ENCODE measurements at places on chromosomes 13 and 19.

GRCh38 chr13:83229574-83230305, 652.5 kb downstream of the SLITRK1 start:
- no peak for DNase-seq

DNA sequence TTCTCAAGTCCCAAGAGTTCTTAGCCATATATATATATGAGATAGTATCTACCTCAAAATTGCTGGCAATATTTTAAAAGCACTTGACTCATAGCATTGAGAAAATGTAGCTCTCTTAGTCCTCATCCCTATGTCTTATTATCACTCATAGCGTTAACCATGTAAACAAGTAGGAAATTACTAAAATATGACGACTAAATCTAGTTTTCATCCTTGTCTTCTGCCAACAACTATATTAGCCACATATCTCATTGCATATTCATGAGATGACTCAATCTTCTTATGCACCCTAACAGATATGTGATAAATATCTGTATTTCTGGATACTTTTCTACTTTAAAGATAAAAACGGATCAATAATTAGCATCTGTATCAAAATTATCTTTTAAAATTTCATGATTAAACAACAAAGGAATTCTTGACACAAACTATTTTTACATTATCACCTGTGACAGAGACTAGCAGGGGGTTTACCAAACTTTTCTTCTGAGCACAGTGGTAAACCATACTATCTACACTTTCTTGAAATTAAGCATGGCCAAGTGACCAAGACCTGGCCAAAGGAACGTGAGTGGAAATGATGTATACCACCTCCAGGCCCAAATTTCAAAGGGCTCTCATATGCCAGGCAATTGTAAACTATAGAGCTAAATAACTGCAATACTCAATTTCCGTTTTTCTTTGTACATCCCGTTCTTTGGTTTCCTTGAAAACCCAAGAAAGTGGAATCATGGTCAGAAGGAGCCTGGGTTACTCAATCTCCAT, 45.7 kb downstream of the ZC3H13 start:
- no peak for DNase-seq

- no peak for DNase-seq
Measured at GRCh38 chr19:5128251-5128935, 159.5 kb downstream of the KDM4B start.

DNA sequence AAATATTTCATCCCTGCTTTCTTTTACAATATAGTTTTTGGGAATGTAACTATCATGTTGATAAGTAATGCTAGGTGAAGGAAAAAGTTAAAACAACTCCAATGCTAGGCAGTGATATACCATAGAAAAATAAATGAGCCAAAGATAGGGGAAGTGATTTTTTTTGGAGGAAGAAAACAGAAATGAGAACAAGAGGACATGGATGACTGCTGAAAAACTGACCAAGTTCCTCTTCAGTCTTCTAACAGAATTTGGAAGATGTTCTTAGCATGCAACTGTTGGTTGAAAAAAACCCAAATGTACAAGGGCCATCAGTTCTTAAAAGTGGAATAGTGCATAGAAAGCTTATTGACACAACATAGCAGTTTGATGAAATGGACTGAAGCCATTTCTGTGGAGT, 262.5 kb upstream of the STARD13 start:
- DNase-seq: no peak

DNA sequence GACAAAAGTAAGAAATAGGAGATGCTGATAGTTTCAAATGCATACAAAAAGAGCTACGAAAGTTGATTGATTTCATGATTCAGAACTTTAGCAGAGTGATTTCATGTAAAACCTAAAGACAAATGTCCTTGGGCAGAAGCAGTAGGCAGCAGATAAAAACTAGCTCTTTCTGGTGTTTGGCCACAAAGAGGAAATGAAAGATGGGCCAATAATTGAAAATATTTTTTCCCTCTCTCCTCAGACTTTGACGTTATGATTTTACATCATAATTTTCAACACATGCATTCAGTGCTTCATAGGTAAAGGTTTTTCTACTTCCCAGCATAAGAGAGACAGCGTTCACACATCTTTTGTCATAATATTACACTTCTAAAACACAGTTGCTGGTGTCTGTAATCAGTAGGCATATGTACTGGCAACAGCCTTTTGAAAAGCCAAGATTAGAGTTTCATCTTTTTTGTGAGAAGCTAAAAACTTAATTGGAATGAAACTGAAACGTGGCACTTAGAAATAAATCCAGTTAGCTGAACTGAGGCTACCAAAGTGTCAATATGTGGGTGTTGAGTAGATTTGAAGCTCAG, 9.3 kb downstream of the SCEL start:
- DNase-seq: no peak

DNA sequence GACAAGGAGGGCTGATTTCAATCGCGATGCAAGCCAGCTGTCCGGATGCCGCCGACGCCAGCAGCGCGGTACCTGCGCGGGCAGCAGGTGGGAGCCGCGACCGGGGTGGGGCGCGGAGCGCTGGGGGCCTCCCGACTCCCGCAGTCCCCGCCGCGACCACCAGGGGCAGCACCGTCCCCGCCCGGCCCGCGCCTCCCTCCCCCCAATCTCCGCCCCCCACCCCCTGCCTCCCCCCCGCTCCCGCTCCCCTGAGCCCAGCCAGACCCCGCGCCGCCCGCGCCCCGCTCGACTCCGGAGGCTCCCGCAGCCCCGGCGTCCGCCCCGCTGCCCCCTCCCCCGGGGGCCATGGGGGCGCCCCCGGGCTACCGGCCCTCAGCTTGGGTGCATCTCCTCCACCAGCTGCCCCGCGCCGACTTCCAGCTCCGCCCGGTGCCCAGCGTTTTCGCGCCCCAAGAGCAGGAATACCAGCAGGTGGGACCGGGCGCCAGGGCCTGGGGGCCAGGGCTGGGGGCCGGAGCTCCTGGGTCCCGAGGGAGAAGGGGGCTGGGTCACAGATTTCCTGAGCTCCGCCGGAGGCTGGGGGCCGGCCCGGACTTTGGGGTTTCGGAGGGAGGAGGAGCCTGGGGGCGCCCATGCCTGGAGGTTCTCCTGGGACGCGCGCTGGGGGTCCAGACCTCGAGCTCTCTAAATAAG, at the start of gene TTYH1:
Gene TTYH1, plus strand, starts transcription at position 257 of the 693 bp plus-strand sequence. Its CDS starts 89 bp downstream, at position 346.
- peak; percentile 34 for DNase-seq

- DNase-seq: no peak
Measured at GRCh38 chr13:34139660-34140227, 321.8 kb downstream of the RFC3 start.

DNA sequence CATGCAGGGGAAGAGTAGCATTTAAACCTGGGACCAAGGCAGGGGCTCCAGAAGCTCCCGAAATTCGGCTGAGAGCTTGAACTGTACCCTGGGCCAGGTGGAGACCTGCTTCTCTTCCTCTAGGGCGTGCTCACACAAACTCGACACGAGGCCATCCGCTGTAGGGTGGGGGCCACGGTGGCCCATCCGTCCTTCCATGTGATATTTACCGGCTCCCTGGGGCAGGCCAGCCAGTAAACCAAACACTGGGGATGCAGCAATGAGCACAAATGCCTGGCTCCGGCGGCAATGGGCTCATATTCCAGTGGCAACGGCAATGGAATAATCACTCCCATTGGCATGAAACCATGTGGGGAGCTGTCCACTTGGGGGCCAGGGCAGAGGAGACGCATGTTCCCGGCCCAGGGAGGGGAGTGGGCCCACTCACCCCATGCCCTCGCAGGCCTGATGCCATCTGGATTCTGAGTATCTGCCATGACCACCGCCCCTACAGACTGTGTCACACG, 10.8 kb downstream of the SH3GL1 start:
- DNase-seq: no peak

DNA sequence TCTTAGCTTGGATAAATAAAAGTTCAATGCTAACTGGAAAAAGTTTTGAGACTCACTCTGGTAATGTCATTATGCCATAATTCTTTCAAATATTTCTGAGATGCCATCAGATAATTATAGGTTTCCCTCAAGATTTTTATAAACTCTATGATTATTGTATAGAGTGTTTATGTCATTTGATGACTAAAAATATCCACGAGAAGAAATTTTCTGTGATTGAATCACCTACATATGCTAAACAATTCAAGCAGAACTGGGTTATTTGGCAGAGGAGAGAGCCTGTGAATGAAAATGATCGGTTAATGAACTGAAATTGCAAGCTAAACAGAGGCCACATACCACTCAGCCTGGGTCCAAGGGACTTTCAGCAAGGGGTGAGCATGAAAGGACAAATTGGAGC, 92.6 kb upstream of the TSC22D1 start:
- no peak for DNase-seq

DNA sequence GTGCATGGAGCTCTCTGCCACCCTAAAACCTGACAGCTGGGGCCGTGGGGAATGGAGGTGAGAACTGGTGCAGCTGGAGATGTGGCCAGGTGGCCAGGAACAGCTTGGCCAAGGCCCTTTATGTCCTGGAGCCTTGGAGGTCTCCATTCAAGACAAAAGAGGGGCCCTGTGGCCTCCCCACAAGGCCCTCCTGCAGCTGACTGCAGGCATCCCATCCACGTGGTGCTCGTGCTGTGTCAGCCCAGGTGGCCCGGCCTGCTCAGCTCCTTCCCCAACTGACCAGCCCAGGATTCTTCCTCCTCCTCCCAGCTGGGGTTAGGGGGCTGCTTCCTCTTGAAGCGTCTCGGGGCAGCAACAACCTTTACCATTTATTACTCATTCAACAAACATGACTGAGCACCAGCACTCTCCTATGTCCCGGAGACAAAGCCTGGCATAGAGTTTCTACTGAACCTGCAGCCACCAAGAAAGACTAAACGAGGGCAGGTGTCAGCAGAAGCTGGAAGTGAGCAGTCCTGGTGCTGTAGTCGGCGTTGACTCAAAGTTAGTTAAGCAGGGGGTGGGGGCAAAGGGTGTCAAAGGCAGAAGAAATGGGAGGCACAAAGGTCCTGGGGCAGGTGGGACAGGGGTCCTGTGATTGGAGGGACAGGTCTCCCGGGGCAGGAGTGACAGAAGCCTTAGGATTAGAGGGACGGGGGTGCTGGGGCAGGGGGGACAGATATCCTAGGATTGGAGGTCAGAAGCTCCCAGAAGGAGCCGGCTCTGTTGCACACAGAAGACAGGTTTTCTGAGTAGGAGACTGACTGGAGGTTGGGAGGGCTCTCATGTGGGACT, 23.3 kb upstream of the C13orf46 start:
- DNase-seq: no peak

- DNase-seq: no peak
Measured at GRCh38 chr19:4016486-4016885, 8.9 kb downstream of the PIAS4 start.

DNA sequence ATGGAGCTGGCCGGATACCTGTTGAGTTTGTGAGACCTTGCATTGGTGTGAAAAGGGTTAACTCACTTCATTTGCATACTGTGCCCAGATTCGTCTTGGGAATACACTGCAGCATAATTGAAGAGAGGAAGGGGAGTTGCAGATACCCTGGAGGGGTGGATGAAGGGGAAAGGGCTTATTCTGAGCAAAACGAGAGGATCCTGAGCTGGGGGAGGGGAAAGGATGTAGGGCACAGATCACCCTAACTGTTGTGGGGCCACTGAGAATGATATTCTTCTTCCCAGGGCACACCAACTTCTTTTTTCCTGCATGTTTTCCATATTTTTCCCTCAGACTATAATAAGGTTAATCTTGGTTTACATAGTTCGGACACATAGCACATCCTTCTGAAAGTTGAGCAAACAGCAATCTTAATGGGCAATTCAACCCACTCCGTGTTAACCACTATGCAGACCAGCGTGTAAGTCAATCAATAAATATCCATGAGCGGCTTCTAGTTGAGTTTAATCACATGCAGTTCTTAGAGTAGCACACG, 11.7 kb upstream of the PTPRS start:
- no peak for DNase-seq

GRCh38 chr13:108083056-108083455, 132.3 kb downstream of the LIG4 start:
- no peak for DNase-seq

DNA sequence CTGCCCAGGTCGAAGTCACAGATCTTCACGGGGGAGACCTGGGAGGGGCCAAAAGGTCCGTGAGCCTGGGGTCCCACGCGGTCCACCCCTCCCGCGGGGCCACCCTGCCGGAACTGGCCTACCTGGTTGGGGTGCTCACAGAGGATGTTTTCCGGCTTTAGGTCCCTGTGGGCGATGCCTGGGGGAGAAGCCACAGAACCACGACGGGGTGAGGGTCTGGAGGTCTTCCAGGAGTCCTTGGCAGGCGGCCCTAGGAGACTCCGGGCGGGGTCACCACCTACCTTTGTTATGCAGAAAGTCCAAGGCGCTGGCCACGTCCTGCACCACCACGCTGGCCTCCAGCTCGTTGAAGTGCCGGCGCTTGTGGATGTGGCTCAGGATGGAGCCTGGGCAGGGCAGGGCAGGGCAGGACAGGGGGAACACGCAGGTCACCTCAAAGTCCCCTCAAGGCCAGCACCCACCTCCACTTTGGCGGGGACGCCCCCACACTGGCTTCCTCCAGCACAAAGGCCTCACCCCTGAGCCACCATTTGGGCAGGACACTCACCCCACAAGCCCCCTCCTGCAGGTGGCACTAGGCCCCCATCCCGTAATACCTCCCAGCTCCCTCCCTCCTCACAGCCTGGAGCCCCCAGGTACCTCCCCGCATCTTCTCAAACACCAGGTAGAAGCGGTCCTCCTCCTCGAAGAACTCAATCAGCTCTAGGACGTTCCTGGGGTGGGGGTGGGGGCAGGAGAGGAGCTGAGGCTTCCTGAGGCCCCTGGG, 8.4 kb downstream of the MKNK2 start:
- DNase-seq: no peak

DNA sequence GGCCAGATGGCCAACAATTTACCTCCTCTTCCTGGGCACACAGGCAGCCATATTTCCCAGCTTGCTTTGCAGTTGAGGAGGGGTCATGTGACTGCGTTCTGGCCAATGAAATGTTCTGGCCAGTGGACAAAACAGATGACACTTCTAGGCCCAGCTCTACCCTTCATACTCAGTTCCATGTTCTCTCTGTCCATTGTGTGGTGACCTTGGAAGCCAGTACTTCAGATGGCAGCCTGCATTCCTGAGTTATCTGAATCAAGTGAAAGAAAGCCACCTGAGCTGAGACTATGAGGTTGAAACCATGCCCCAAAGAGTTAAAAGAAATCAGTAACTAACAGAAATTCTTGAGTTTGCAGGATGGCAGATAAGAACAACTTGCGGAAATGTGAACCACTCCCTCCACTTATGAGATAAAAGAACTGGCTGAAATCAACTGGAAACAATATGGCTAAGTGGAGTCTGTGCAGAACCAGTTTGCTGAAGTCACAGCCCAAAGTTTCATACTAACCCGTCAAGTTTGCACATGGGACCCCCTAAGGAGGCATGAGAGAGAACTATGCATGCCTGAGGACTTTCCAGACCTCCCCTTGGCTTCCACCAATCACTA, 8.1 kb downstream of the FAM187B start:
- DNase-seq: no peak

GRCh38 chr13:111506125-111506524, 185.7 kb downstream of the TEX29 start:
- DNase-seq: no peak

DNA sequence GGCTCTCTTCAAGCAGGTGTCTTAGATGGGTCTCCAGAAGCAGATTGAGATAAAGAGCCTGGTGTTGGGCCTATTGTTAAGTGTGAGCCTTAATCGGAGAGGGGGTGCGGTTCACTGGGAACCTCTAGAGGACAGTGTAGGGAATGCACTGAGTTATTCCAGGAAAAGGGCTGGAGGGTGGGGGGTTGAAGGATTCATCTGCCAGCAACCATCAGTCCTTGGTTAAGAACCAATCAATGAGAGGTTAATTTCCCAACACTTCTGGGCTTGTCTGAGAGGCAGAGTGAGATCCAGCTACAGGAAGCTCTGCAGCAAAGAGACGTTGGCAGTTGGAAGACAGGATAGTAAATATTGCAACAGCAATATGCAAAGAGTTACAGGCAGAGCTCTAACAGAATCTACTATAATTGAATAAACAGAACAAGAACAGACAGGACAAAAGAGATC, 28.7 kb downstream of the CYP4F2 start:
- peak; percentile 16 for DNase-seq

- DNase-seq: no peak
Measured at GRCh38 chr19:343941-344624, 513 bp downstream of the MIER2 start.
